ENCODE measurements at places on chromosomes 12 and 14.

GRCh38 chr14:91573894-91574837 lies 64.1 kb upstream of the PPP4R3A start:
- no peak for DNase-seq

DNA sequence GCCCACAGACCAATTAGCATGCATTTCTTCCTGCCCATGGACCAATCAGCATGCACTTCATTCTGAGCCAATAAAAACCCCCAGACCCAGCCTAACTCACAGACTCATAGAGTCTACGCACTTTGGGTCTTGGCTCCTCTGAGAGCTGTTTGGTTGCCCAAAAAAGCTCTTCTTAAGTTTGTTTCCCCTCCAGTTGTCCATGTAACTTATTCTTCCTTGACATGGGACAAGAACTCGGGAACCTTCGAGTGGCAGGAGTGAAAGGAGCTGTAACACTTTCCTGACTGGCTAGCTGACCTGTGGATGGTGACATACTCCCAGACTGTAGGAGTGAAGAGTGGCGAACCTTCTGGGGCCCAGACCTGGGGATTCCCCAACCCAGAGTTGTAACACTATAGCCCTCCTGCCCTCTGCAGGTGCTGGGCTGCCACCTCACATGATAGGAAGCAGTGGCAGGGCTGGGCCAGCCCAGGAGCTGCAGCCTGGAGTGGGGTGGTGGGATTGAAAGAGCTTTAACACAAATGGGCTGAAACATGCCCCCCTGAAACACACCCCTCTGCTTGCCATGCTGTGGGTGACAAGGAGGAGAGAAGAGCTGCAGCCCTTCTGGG lies 4.4 kb upstream of the BTBD7 start:
- no peak for DNase-seq

DNA sequence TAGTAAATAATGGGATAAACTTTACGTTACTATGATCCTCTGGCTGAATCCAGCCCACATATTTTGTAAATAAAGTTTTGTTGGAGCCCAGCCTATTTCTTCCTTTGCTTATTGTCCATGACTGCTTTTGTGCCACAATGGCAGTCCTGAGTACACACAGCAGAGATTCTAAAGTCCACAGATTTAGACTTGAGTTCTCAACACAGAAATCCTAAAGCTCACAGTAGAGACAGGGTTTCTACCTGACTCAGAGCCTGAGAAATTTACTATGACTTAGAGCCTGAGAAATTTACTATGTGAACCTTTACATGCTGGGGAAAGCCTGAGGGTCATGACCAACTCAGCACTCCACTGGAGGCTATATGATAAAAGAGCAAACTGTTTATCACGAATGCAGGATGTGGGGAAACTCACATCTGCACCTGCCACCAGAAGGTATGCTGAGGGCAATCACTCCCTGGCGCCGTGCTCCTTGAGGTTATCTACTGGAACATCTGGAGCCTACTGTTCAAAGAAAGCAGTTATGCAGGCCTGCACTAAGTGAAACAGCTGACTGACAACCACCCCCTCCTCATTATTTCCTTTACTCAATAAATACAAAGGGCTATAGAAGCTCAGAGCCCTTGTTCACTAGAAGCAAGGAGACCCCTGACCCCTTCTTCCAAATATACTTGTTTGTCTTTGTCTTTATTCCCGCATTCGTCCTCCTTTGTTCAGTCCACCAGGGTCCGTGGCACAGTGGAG lies 52.6 kb upstream of the BICD1 start:
- DNase-seq, result no peak

DNA sequence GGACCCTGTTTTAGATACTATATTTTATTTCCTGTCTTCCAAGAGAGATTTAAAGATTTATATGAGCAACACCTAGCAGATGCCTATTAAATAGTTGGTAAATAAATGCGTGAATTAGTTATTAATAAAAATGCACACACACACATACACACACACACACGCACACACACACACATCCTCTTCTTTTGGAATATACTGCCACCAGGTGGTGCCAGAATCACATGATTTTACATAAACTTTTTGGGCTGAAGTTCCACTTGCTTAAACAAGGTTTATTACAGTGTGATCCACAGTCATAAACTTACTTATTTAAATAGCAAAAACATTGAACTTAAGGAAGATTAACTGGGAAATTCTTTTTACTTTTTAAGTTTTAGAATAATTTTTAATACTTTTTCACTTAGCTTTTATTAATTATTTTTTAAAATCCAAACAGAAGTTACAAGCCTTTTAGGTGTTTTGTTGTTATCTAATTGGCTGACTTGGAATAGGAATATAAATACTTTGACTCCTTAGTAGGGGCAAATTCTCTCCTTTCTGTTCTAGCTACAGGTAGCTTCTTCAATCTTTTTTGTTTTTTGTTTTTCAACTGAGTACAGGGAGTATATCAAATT lies 17.5 kb downstream of the RAD51B start:
- DNase-seq, result peak; percentile 66

GRCh38 chr12:13411287-13411686 lies 214.8 kb downstream of the EMP1 start:
- no peak for DNase-seq
